Inflammatory macrophage treated with lipopolysaccharide for 1 hour (primary cell): ENCODE measurements at places on chromosomes 4 and X.

- no peak for DNase-seq
These were observed 1.9 kb upstream of the TBC1D14 start for GRCh38 chr4:6907658-6908191.

DNA sequence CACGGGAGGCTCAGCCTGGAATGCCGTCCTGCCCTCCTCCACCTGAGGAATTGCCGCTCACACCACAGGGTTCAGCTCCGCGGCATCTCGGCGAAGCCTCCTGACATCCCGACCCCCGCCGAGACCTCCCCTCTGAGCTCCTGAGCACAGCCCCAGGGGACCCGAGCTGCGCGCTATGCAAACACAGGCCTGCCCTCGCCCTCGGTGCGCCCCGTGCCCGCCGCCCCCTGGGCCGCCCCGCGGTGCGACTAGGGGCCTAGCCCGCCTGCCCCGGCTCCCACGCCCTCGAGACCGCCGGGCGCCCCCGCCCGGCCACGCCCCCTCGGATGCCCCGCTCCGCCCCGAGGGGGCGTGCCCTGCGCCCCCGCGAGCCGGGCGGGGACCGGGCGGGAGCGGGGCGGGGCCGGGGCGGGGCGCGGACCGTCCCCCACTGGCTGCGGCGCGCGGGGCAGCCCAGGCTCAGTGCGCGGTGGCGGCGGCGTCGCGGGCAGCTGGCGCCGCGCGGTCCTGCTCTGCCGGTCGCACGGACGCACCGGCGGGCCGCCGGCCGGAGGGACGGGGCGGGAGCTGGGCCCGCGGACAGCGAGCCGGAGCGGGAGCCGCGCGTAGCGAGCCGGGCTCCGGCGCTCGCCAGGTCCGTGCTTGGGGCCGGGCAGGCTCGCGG, at the start of gene FGFR3:
FGFR3 (plus strand) TSS at position 462 of the 664 bp plus-strand sequence. CDS start 642 bp downstream, outside the sequence.
- peak; percentile 37 for DNase-seq

GRCh38 chr4:72186714-72187113, 154.9 kb downstream of the NPFFR2 start:
- DNase-seq, result no peak

DNA sequence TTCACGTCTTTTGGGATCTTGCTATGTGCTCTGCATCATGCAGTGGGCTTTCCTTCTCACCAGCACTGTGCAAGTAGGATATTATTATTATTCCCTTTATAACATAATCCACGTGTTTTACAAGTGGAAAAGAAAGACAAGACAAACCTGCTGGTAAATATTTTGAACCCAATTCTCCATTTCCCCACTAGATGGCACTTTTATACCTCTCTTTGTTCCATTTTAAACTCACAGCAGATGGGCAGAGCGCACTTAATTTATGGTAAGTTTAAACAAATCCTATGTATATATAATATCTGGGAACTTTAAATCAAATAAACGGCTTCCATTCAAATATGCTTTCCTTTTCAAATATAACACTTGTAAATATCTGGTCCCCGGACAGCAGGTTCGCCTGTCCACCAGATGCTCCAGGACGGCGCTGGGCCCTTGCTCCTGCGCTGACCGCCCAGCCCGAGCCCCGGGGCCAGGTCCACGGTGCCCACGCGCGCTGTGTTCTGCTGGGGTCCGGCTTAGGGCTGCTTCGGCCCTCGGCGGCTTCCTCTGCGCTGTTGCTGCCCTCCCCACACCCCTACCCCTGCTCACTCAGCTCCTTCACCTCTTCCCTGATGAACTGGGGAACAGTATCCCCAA, 31.1 kb downstream of the F11 start:
- peak; percentile 2 for DNase-seq

DNA sequence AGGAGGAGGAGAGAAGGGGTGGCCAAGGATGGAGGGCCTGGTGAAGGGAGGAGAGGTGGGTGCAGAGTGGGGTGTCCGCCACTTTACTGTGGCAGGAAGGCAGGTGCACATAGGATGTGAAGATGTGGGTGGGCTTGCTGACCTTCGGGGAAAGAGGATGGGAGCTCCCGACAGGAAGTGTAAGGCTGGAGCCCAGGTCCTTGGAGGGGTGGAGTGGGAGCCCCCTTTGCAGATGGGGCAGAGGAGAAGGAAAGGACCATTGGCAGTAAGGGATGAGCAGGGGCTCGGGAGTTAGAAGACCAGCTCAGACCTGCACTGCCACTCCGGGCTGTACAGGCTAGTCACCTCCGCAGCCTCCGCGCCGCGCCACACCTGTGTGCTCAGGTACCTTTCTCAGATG, 89.5 kb downstream of the EVC start:
- DNase-seq, result no peak

- DNase-seq, result no peak
These were observed 781 bp upstream of the SPON2 start for GRCh38 chr4:1172971-1173757.

- DNase-seq, result peak; percentile 26
These were observed 53.8 kb downstream of the APLN start for GRCh38 chrX:129600981-129601424.

- peak; percentile 3 for DNase-seq
These were observed 52.8 kb upstream of the GPC4 start for GRCh38 chrX:133468051-133468450.
